ENCODE measurements at places on chromosomes 16 and 17. TPM values are rescaled to one million over a fixed set of nuclear protein-coding genes. Genes with fewer than 3 reads are reported as not detected.
A peak's percentile ranks its signal among the peaks of the same experiment; 100 is the strongest.

DNA sequence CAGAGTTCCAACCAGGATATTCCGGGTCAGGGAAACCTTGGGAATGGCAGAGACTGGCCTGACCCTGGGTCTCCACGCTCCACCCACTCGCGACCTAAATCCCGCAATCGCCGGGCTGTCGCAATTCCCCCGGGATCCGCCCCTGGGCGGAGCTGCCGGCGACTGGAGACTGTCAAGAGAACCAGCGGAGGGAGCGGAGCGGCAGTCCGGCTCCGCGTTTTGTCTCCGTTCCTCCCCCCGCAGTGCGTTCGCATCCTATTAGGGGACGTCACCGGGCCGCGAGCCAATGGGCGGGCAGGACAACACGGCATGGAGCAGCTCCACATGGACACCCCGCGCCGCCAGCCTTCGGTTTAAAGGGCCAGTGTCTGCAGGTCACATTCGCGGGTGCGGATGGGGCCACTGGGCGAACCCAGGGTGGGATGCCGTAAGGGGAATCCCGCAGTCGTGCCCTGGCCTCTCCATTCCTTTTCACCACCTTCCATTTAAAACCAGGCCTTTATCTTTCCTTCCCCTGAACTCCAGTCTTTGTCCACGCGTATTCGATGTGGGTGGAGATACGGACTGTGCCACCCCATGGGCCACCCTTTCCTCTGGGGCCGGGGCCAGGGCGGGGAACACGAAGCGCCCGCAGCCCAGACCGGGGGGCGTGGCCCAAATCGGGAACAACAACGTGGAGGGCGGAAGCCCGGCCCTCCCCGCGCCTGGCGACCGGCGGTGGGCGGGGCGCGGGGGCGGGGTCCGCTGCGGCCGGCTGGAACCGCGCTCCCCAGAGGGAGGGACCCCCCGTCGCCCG, 764 bp upstream of the MNT start:
- peak; percentile 98 for DNase-seq

GRCh38 chr16:88922114-88922825, 54.7 kb downstream of the CBFA2T3 start:
- no peak for DNase-seq

Gene OR1A1
- polyA plus RNA-seq: 0.07 TPM

Gene GNG13
- not detected for polyA plus RNA-seq

Data from left renal pelvis (tissue), 4 donors.